DMS79 treated with DMSO at 0.1 percent for 48 hours (cell line): ENCODE measurements at places on chromosomes 13 and 19.

GRCh38 chr13:52394586-52394985 is 11.4 kb downstream of the THSD1 start:
- DNase-seq, result no peak

GRCh38 chr19:49481020-49481683 is 6.3 kb upstream of the RPL13A start:
- no peak for DNase-seq

DNA sequence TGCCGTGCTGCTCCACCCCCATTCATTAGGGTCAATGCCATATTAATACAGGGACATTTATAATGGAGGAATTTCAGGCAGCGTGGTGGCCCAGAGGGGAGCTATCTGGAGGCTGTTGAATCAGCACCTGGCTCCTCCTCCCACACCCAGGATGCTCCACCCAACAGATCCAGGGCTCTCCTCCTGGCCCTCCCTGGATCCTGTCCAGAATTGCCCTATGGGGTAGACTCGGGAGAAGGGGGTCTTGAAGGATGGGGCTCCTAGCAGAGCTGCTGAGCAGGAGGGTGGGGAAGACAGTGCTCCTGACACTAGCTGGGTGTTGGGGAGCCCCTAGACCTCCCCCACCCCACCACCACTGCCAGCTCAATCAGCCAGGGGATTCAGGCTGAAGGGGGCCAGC is 5.2 kb upstream of the OR10H5 start:
- no peak for DNase-seq

- peak; percentile 32 for DNase-seq
Observed at GRCh38 chr13:101785858-101786257, 333.4 kb downstream of the ITGBL1 start.

DNA sequence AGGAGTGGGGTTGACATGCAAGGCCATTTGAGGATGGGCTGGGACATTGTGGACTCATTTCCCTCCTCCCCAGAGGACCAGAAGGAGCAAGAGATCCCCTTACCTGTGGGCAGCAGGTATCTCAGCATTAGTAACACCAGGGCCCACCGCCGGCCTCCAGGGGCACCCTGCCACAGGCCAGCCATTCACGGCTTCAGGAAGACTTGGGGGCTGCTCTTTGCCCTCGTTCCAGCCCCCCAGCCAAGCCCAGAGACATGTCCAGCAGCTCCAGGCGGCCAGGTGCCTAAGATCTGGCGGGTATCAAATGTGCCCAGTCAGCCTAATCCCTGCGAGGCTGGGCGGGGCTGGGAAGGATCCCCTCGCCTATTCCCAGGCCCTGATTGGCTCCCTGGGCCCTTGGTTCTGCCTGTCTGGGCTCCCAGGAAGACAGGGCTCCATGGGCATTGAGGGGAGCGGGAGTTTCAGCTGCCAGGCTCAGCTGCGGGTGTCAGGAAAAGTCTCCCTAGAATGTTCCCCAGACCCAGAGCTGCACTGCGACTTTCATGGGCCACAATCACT is 21.3 kb upstream of the OR1M1 start:
- DNase-seq, result no peak

GRCh38 chr13:92390217-92390616 is 836.4 kb upstream of the GPC6 start:
- peak; percentile 56 for DNase-seq

DNA sequence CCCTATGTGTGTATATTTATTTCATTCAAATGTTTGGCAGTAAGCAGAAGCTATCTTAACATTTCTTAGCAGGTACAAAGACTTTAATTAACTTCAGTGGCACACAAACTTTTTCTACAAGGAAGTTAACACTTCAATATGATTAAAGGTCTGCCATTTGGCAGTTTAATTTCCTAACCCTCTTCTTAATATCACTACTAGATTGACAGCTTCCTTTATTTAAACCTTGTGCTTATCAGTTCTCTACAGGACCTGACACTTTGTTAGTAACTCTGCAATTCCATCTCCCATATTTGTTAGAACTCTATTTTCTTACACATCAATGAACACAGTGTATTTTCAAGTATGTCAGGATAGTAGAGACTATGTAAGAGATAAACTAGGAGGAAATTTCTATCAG is 152.4 kb upstream of the ATXN8OS start:
- DNase-seq, result no peak

DNA sequence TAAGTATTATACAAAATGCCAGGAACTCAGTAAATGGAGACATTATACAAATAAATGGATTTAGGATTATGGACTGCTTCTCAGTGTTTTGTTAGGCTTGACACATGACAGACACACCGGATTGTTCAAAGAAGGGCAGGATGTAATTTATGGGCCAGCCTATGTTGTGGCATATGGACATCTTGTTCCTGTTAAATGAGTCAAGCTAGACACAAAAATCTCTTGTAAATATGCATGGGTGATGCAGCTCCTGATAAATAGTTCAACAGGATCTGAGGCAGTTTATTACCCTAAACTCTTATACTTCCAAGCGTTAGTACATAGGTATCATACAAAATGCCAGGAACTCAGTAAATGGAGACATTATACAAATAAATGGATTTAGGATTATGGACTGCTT is 502.3 kb downstream of the TBC1D4 start:
- no peak for DNase-seq

GRCh38 chr13:107250628-107251027 is 682.7 kb upstream of the ARGLU1 start:
- DNase-seq, result no peak

GRCh38 chr19:14187561-14187960 is 18.4 kb downstream of the ADGRL1 start:
- no peak for DNase-seq

DNA sequence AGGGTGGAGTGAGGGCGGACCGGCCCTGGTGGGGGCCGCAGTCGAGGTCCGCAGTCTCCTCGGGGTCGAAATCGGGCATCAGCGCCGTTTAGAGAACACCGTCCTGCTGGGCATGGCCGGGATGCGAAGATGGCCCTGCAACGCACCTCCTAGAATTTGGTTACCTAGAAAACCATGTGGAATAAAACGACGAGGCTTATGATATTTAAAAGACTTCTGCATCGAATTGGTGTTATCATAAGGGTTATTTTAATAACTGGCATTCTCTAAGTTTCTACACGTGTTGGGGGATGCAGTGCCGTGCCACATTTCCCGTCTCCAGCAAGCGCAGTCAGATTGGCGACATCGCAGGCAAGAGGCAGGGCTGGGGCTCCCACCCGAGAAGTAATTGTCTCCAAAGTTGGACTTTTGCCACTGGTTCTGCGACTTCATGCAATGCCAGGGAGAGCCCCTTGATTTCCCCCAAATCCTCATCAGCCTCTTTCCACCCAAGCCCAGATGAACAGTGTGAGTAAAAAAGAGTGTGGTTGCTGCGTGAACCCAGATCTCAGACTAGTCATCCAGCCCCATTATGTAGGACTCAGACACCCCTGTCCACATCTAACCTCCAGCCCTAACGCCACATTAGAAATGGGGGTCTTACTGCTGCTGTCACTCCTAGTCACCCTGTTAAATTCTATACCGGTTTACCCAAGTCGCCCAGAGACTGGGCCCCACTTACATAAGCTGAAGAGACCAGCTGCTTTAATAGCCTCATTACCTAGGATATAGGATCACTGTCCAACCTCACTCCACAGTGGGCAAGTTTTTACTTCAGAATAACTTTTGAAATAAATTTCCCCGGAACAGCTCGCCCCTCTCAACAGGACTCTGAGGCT is 571 bp upstream of the DHRS12 start:
- DNase-seq, result peak; percentile 19

DNA sequence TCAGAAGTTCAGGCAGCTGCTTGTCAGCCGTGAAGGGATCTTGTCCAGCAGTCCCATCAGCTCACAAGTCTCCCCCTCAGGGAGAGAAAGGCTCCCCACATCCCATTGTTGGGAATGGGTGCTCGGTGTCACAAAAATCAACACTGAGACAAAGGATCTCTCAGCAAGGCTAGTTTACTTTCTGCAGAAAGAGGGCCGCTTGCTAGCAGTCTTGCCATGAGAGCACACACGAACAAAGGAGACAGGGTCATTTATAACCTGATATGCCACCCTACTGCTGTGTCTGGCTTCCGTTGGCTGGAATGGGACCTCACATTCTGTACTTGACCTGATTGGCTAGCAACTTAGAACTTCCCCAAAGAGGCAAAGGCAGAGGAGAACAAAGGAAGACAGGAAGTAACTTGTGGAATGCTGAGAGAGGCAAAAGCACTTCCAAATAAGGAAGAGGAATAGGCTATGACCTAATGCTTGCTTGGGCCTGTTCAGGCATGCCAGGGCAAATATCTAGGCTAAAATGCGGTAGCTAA is 8.7 kb upstream of the IGFL3 start:
- DNase-seq, result peak; percentile 75

GRCh38 chr13:73934215-73934641 is 200.0 kb downstream of the KLF12 start:
- no peak for DNase-seq

DNA sequence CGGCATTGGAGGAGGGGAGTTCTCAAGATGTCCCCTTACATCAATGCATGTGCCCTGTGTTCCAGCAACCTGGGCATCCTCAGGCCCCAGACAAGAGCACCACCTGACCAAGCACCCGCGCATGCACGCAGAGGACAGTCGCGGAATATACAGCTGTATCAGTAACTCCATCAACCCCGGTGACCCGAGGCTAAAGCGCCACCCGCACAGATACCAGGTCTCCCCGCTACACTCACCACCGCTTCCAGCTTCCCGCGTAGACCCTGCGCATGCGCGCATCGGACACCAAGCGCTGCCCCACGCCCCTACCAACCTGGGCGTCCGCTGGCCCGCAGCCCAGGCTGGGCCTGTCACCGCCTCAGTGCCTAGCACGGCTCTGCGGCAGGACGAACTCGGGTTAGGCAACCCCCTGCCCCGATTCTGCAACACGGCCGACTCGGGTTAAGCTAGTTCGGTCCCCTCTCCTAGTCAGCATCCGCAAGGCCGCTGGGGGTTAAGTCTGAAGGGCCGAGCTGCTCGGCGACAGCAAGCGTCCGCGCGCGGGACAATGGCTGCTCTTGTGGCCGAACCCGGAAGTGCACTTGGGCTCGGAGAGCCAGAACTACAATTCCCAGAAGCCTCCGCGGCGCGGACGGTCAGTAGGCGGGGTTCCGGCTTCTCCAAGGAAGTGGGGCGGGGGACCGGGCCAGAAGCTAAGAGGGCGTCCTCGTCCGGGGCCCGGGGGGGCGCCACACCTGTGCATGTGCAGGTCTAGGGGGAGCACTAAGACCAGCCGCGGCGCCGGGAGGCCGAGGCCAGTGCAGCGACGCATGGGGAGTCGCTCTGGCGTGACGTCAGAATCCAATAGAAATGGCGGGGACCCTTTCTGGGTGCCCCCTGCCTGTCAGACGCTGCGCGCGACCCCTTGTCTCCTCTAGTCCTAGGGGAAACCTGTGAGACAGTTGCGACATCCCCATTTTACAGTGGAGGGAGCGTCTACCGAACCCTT is at the start of gene ZNF180:
ZNF180 (minus strand) TSS at position 561 of the 988 bp plus-strand sequence. CDS start 3,188 bp downstream, outside the sequence.
- DNase-seq, result peak; percentile 91

DNA sequence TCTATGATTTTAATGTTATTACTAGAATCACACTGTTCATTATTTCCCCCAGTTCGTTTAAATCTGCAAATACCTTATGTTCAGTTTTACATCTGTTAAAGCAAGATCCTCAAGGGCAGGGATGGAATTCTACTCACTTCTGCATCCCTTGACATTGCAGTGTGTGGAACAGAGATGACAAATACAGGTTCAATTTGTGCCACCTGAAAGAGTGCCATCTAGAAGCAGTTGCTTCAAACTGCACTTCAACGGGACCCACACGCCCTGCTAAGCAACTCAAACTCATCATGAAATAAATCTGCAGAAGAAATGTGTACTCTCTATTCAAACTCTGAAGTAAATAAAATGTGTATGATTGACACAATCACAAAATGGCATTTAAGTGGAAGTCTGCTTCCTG is 44.5 kb downstream of the RUBCNL start:
- no peak for DNase-seq

GRCh38 chr13:21060338-21061028 is 903 bp downstream of the LATS2 start:
- DNase-seq, result no peak

DNA sequence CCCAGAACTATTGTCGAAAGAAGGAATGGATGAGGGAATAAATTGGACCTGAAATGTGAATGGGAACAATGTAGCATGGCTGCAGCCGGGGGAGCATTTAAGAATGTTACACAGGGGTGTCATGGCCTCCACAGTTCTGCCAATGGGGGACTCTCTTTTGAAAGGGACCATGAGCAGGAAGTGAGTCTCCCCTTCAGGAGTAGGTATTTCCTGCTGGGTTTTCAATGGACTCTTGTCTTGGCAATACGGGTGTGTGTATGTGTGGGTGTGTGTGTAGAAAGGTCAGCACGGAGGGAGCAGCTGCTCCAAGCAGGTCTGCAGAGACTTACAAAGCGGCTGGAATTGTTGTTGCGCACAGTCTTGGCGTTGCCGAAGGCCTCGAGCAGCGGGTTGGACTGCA is 24.4 kb downstream of the MYO1F start:
- DNase-seq, result peak; percentile 5

GRCh38 chr13:27977476-27978300 is 8.6 kb upstream of the CDX2 start:
- no peak for DNase-seq

- no peak for DNase-seq
Observed at GRCh38 chr13:42396501-42396900, 124.5 kb downstream of the AKAP11 start.

GRCh38 chr19:44875666-44876451 is 15.2 kb upstream of the TOMM40 start:
- no peak for DNase-seq

DNA sequence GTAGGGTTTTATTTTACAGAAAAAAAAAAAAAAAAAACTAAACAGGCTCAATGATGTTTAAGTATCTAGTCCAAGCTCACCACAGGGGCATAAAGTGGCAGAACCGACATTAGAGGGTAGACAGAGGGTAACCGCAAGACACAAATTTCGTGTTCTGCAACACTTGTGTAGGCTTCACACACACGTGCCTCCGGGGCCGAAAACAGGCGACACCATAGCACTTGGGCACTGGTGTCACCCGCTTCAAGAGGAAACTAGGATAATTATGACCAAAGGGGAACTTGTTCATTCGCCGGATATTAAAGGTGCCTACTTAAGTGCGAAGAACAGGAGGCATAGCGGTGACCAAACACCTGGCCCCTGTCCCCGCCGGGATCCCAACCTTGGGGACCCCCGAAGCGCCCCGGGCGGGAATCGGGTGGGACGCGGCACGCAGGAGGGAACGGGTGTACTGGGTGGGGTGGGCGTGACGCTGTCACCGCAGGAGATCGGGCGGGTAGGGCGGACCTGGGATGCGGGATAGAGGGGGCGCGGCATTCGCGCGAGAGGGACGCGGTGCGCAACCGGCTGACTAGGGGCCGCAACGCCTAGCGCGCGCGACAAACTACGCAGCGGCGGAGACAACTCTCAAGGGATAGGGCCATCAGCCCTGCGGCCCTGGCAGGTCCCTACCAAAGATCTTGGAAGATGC is 558 bp downstream of the MZT1 start:
- DNase-seq, result peak; percentile 12

DNA sequence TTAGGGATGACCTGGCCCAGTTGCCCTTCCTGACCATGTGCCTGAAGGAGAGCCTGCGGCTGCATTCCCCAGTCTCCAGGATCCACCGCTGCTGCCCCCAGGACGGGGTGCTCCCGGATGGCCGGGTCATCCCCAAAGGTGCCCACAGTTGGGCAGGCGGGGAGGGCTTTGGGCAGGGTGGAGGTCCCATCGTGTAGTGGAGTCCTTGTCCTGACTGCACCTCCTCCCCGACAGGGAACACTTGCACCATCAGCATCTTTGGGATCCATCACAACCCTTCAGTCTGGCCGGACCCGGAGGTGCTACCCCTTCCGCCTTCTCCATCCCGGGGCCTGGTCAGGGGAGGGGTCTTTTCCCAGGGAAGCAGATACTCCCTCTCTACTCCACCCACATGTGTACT is 31.7 kb upstream of the CYP4F8 start:
- no peak for DNase-seq

GRCh38 chr13:24777171-24777570 is 13.2 kb downstream of the RNF17 start:
- no peak for DNase-seq
